ENCODE measurements at places on chromosomes 1 and 21. TPM values are rescaled to one million over a fixed set of nuclear protein-coding genes. Genes with fewer than 3 reads are reported as not detected.

The MRPL55 gene
- 66.7 TPM for total RNA-seq

The TACSTD2 gene
- total RNA-seq: not detected

The FGR gene
- total RNA-seq: not detected

The THEM5 gene
- total RNA-seq: not detected

The GPR37L1 gene
- total RNA-seq: 0.18 TPM

The SAMD11 gene
- total RNA-seq: 19.7 TPM

The PGBD5 gene
- 0.36 TPM for total RNA-seq

The FCRL5 gene
- total RNA-seq: not detected

The OR2G3 gene
- not detected for total RNA-seq

The KCNJ6 gene
- 3.1 TPM for total RNA-seq

The GPR52 gene
- total RNA-seq: not detected

The ZNHIT6 gene
- total RNA-seq: 19.4 TPM

The ACTA1 gene
- total RNA-seq: not detected

The KIAA1614 gene
- 1.2 TPM for total RNA-seq

The FCMR gene
- total RNA-seq: 5.9 TPM

The RSBN1 gene
- total RNA-seq: 3.4 TPM

The FNDC10 gene
- 9.4 TPM for total RNA-seq

The LORICRIN gene
- total RNA-seq: not detected

The KIAA0040 gene
- 1.1 TPM for total RNA-seq

The CYP4Z1 gene
- not detected for total RNA-seq

The SELL gene
- total RNA-seq: 0.08 TPM

The FAM3B gene
- total RNA-seq: not detected

The LCE1F gene
- not detected for total RNA-seq

The GUCA2A gene
- total RNA-seq: not detected

The NLRP3 gene
- total RNA-seq: not detected

The PTPRC gene
- not detected for total RNA-seq

The AK5 gene
- total RNA-seq: 6.8 TPM

The RNU1-2 gene
- not detected for total RNA-seq

The MRPL9 gene
- total RNA-seq: 87.7 TPM

The EFNA1 gene
- 17.7 TPM for total RNA-seq

The ADGRL4 gene
- not detected for total RNA-seq

The EDARADD gene
- 3.1 TPM for total RNA-seq

The PRAMEF25 gene
- total RNA-seq: not detected

The ANGPTL3 gene
- not detected for total RNA-seq

The KCNA3 gene
- not detected for total RNA-seq

The SPRR2E gene
- not detected for total RNA-seq

The TCHH gene
- total RNA-seq: 0.33 TPM

The RIMKLA gene
- total RNA-seq: 0.98 TPM
